ENCODE measurements at places on chromosomes 1 and 21. TPM values are rescaled to one million over a fixed set of nuclear protein-coding genes. Genes with fewer than 3 reads are reported as not detected.
A peak's percentile ranks its signal among the peaks of the same experiment; 100 is the strongest.

DNA sequence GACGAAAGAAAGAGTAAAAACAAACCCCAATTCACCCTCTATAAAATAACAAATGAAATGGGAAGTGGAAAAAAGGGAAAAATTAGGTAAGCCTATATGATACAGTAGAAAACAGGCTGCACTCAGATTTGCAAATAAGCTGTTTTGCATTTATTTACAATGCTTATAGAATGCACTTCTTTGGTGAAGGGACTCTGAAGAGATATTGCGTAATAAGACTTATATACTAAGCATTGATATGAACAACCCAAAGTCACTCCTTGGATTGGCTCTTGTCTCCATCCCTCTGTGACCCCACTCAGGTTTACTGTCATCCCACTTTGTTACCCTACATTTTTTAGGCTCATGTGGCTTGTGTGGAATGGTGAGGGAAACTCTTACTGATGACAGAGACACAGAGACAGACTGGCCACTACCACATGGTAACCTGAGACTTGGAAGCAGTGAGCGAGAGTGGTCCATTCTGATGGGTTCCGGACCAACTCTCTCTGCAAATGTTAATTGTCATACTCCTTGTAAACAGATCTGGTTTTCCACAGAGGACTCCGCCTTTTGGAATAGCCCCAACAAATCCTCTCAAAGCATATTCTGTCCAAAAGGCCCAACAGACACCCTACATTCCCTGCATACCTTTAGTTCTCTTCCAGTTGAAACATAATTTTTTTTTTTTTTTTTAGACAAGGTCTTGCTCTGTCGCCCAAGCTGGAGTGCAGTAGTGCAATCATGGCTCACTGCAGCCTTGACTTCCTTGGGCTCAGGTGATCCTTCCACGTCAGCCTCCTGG, 11.0 kb downstream of the GSTM5 start:
- H3K27me3 ChIP-seq: no peaks in the 10 kb centered on the region
- H3K4me3 ChIP-seq: no peak overlapping the region
- H3K27ac ChIP-seq: no peak overlapping the region
- H3K4me1 ChIP-seq: no peaks in the 10 kb centered on the region
- no peak for DNase-seq

DNA sequence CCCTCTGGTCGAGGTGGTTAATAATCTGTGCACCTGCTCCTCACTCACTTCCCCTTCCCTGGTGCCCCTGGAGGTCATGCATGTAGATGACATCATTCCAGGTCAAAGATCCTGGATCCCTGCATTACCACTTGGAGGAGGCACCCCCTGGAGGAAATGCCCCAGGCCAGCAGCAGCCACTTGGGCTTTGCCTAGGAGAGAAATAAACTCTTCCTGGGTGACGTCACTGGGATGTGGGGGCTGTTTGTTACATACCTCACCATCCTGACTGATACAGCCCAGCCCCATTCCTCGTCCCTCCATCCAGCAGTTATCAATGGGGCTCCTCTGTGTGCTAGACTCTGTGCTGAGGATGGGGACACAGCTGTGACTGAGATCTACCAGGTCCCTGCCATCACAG, 433.6 kb downstream of the PTPRU start:
- DNase-seq: no peak
- H3K27ac ChIP-seq: no peak overlapping the region
- no peak overlapping the region for H3K4me3 ChIP-seq
- H3K27me3 ChIP-seq: no peaks in the 10 kb centered on the region
- no peaks in the 10 kb centered on the region for H3K36me3 ChIP-seq

DNA sequence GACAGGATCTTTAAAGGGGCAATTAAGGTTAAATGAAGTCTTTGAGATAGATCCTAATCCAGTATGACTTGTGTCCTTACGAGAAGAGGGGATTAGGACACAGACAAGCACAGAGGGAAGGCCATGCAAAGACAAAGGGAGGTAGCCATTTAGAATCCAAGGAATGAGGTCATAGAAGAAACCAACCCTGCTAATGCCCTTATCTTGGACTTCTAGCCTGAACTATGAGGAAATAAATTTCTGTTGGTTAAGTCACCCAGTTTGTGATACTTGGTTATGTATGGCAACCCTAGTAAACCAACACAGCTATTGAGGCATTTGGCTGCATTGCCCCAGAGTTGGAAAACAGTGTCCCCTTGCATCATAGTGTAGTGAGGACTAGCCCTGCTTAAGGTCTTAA, 121.3 kb downstream of the MAST2 start:
- H3K4me3 ChIP-seq: no peak overlapping the region
- no peaks in the 10 kb centered on the region for H3K27me3 ChIP-seq
- no peak overlapping the region for H3K27ac ChIP-seq
- no peak for DNase-seq

GRCh38 chr1:27092888-27093287, 62.0 kb downstream of the SLC9A1 start:
- H3K27me3 ChIP-seq: no peaks in the 10 kb centered on the region
- no peaks in the 10 kb centered on the region for H3K4me1 ChIP-seq
- H3K4me3 ChIP-seq: no peak overlapping the region
- H3K36me3 ChIP-seq: no peaks in the 10 kb centered on the region
- DNase-seq: no peak
- H3K27ac ChIP-seq: no peak overlapping the region

GRCh38 chr1:54962612-54963395, 17.6 kb upstream of the TMEM61 start:
- H3K36me3 ChIP-seq: no peaks in the 10 kb centered on the region
- H3K4me1 ChIP-seq: peaks cover 23% of the 10 kb centered on the region
- H3K27ac ChIP-seq: peak overlapping the region; percentile 87
- no peaks in the 10 kb centered on the region for H3K27me3 ChIP-seq
- H3K4me3 ChIP-seq: no peak overlapping the region

GRCh38 chr1:93331412-93331811, 14.3 kb upstream of the DR1 start:
- H3K4me3 ChIP-seq: no peak overlapping the region
- no peak overlapping the region for H3K27ac ChIP-seq
- no peaks in the 10 kb centered on the region for H3K36me3 ChIP-seq
- H3K27me3 ChIP-seq: no peaks in the 10 kb centered on the region
- no peak for DNase-seq

DNA sequence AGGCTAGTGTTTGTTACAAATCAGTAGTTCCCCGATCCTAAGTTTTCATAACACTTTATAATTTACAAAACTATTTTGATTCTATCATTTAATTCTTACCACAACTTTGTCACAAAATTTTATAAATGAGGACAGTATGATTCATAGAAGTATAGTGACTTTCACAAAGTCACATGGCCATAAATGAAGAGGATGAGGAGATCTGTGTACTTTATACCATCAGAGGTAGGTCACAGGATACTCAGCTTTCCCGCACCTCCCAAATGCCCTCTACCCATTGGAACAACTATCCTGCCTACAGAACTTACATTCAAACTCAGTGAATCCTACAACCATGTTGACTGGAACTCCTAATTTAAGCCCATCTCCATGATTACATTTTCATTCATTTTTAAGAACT, 56.3 kb downstream of the TNFSF4 start:
- no peak overlapping the region for H3K4me3 ChIP-seq
- DNase-seq: no peak
- no peaks in the 10 kb centered on the region for H3K4me1 ChIP-seq

DNA sequence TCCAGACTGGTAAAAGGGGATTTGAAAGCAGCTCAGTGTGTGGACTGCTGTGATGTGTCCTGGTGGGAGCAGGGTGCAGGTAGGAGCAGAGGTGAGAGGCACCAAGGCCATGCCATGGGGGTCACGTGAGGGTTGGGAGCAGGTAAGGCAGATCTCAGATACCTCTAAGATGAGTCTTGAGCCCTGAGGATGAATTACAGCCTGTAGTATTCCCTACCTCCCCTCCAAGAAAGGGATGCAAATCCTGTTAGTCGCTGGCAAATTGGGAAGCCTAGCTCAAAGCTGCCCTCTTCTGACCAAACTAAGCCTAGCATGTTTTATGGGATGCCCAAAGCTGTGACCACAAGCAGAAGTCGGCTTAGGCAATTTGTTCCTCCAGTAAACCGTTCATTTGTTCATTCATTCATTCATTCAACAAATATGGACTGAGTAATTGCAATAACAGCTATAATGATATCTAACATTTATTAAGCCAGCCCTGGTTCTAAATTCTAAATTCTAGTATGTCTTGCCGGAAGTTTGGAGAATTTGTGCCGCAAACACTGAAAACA, 3.9 kb upstream of the NUAK2 start:
- peak overlapping the region; percentile 35 for H3K27ac ChIP-seq
- peak; percentile 87 for DNase-seq
- H3K36me3 ChIP-seq: no peaks in the 10 kb centered on the region
- H3K4me1 ChIP-seq: peaks cover 5% of the 10 kb centered on the region
- peaks cover 6% of the 10 kb centered on the region for H3K27me3 ChIP-seq

- DNase-seq: no peak
- H3K27ac ChIP-seq: no peak overlapping the region
- H3K4me3 ChIP-seq: no peak overlapping the region
- H3K4me1 ChIP-seq: peaks cover 21% of the 10 kb centered on the region
- no peaks in the 10 kb centered on the region for H3K36me3 ChIP-seq
- H3K27me3 ChIP-seq: no peaks in the 10 kb centered on the region
These were observed 7.2 kb downstream of the TRIT1 start for GRCh38 chr1:39876144-39876543.

DNA sequence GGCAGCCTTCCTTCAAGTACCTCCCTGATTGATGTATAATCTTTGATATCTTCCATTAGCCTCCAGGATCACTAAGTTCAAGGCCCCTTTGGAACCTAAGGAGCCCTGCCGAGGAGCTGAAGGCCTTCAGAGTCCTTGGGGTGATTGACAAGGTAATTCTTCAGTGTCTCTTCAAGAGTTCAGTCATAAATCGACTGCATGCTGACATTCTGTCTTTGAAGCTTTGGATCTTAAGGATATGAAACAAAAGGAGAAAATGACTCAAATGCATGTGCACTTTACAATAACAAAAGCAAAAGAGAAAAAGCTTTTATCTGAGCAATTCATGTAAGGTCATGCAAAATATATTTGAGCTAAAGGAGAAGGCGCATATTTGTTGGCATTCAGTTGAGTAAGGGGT, 125.3 kb downstream of the RPS6KC1 start:
- H3K4me3 ChIP-seq: no peak overlapping the region
- H3K27ac ChIP-seq: no peak overlapping the region
- no peaks in the 10 kb centered on the region for H3K36me3 ChIP-seq
- H3K4me1 ChIP-seq: 0 out of 2 replicates have a peak, but pooled peaks cover 4% of the 10 kb centered on the region

GRCh38 chr1:58005212-58005611, 541.3 kb downstream of the OMA1 start:
- peak overlapping the region; percentile 86 for H3K27ac ChIP-seq
- H3K27me3 ChIP-seq: no peaks in the 10 kb centered on the region
- H3K4me3 ChIP-seq: no peak overlapping the region
- H3K4me1 ChIP-seq: peaks cover 69% of the 10 kb centered on the region
- H3K36me3 ChIP-seq: no peaks in the 10 kb centered on the region

- peaks cover 7% of the 10 kb centered on the region for H3K27me3 ChIP-seq
- H3K4me3 ChIP-seq: no peak overlapping the region
- no peak overlapping the region for H3K27ac ChIP-seq
- no peak for DNase-seq
- peaks cover 24% of the 10 kb centered on the region for H3K4me1 ChIP-seq
These were observed 130.8 kb downstream of the PGBD5 start for GRCh38 chr1:230295367-230295766.

DNA sequence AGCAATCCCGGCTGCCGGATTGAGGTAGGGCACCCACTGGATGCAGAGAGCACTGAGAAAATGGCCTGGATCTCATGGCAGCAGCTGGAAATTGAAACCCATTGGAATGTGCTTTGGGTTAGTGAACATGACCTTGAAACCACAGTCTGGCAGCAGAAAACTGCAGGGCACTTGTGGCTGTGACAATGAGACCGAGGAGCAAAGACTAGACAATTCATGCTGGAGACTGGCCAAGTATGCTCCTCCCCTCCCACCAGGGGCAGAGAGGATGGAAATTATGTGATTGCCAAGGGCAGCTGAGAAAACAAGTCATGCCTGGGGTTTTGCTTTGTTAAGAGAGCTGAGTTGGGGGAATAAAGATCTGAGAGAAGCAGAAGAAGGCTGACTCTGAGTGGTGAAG, 60.7 kb downstream of the ZNF697 start:
- DNase-seq: no peak
- H3K27ac ChIP-seq: no peak overlapping the region
- H3K4me1 ChIP-seq: no peaks in the 10 kb centered on the region
- H3K36me3 ChIP-seq: no peaks in the 10 kb centered on the region
- H3K4me3 ChIP-seq: no peak overlapping the region

GRCh38 chr1:206705726-206706297, 21.1 kb downstream of the MAPKAPK2 start:
- H3K4me3 ChIP-seq: peak overlapping the region; percentile 28
- peaks cover 64% of the 10 kb centered on the region for H3K4me1 ChIP-seq
- DNase-seq: no peak
- no peaks in the 10 kb centered on the region for H3K36me3 ChIP-seq
- H3K27ac ChIP-seq: peak overlapping the region; percentile 63

The TFF3 gene
- total RNA-seq: not detected

The COL8A2 gene
- total RNA-seq: 5.0 TPM

The LINGO4 gene
- not detected for total RNA-seq

The RPL5 gene
- total RNA-seq: 2,182 TPM

The IFNAR1 gene
- total RNA-seq: 3.9 TPM

The SPRR2D gene
- not detected for total RNA-seq

The ERICH3 gene
- not detected for total RNA-seq

The GBP4 gene
- 0.03 TPM for total RNA-seq
